ENCODE measurements at places on chromosomes 1 and 21.

DNA sequence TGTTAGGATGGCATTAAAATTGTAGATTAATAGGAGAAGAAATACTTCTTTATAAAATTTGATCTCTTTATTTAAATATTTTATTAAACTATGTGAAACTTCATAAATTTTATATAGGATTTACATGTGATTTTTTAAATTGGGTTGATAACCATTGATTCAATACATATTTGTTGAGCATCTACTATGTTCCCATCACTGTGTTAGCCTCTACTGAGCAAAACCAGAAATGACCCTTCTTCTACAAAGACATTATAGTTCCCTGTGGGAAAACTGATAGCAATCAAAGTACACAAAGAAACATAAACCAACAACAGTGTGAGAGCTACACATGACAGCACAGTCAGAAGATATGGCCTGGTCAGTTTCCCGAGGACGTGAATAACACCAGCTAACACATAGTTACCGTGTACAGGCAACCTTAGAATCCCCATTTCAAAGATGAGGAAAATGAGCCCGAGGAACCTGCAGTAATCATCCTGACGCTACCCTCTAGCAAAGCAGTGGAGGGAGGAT is 12.2 kb downstream of the TTC13 start:
- no peak for DNase-seq

DNA sequence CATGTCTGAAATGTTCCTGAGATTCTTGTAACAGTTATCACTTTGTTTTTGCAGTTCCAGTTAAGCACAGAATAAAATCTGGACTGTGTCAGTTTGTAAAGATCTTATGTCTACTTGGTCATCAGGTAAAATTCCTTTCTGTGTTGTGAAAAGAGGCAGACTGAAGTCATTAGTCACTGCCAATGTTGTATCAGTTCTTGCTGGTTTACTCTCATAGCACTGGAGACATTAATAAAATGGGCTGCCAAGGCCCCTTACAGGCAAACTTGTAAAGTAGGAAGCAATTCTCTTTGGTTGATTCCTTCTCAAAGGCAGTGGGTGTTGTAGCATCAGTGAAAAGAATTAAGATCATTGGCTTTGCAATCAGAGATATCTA is 61.4 kb upstream of the ST6GALNAC3 start:
- no peak for DNase-seq

DNA sequence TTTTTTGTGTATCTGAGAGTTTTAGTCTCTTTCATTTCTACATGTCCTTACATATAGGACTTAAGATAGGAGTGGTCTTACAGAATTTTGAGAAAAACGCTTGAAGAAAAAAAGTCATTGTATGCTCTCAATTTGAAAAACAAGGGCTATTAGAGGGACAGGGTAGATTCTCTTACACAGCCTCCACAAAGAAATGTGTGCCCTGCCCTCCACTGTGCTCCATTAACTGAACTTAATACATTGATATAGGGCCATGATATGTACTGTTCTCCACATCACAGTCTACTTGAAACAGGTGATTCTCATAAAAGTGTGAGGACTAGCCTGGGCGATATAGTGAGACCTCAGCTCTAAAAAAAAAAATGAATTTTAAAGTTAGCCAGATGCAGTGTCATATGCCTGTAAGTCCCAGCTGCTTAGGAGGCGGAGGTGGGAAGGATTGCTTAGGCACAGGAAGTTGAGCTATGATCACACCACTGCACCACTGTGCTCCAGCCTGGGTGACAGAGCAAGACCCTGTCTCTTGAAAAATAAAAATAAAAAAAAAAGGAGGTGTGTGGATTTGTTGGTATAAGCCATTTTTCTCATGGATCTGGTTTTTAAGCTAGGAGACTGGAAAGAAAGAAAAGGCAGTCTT is 77.0 kb downstream of the HMCN1 start:
- DNase-seq: no peak

GRCh38 chr21:28127175-28127785 is 865.4 kb downstream of the LTN1 start:
- DNase-seq: no peak

DNA sequence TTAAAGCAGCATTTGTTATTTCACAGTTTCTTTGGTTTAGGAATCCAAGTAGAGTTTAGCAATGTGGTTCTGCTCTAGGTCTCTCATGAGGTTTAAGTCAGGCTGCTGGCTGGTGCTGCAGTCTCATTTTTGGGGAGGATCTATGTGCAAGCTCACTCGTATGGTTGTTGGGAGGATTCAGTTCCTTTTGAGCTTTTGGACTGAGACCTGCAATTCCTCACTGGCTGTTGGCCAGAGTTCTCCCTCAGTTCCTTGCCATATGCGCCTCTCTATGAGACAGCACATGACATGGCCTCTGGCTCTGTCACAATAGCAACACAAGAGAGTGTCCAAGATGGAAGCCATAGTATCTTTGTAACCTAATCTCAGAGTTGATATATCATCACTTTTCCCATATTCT is 91.0 kb downstream of the OLFML2B start:
- no peak for DNase-seq

DNA sequence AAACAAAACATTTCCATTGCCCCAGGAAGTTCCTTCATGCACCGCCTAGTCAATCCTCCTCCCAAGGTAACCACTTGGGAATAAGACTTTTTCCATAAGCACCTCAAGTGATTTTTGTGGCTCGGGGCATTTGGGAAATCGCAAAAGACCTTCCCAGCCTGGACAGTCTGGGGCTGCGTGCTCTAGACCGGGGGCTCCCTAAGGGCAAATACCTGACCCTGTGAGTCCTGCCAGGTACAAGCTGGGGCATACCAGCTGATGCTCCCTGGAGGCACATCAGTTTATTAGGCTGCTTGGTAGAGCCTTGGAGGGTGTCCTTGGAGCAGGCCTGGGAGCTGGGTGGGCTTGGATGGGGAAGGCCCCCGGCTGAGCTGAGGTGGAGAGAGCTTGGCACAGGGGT is 34.4 kb downstream of the ALPL start:
- DNase-seq: no peak

DNA sequence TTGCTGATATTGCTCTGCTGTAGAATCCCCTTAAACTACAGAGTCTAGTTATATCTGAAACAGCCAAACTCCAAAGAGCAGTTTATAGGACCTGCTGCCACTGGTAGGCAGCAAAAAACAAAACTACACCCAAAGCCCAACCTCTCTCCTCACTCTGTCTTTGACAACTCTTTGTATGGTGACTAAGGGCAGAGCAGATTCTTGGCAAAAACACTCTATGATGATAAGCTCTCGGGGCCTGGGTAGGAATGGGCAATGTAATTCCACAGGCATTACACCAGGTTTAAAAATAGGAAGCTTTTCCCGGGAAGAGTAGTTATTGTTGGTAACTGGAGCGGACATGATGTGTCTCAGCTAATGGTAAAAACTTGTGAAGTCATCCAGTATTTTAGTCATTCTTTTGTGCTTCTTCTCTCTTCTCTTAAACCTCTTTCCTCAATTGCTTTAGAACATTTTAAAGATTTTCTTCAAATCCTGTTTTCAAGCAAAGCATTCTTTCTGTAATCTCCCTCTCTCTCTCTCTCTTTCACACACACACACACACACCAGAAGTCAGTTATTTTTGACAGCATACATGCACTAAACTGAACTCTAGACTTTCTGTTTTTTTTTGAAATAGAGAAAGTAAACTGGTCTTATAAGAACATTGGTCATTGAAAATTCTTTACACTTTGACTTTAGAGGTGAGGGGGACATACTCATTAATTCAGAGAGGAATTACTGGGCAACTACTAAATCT is 193.5 kb downstream of the PAPPA2 start:
- peak; percentile 37 for DNase-seq

- DNase-seq: no peak
Measured at GRCh38 chr1:6972399-6972798, 187.1 kb downstream of the CAMTA1 start.

- DNase-seq: no peak
Measured at GRCh38 chr1:243179720-243180119, 75.4 kb downstream of the CEP170 start.

GRCh38 chr1:206059355-206059915 is 6.5 kb downstream of the RHEX start:
- no peak for DNase-seq

- no peak for DNase-seq
Measured at GRCh38 chr1:164683235-164683634, 124.3 kb downstream of the PBX1 start.

- DNase-seq: no peak
Measured at GRCh38 chr21:45638707-45639106, 4.8 kb upstream of the PCBP3 start.

- no peak for DNase-seq
Measured at GRCh38 chr1:201625226-201625761, 86.4 kb downstream of the NAV1 start.

DNA sequence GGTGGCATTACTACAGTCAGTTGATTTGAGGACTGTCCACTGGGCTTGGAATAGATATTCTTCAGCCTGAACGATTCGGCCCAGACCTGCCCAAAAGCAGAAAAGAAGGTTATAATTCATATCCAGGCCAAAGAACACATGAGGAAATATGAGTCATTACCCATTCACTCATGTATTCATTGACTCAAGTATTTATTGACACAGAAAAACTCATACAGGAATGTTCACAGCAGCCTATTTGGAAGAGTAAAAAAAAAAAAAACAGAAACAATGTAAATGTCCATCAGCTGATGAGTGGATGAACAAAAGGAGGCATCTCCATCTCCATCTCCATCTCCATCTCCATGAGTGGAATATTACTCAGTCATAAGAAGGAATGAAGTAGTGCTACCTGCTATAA is 15.9 kb downstream of the ZMYND12 start:
- DNase-seq: no peak

- no peak for DNase-seq
Measured at GRCh38 chr1:44609768-44610526, 64.3 kb downstream of the TMEM53 start.

Measured in thoracic aorta (tissue), 2 donors.